ENCODE measurements at places on chromosomes 3 and 15. TPM values are rescaled to one million over a fixed set of nuclear protein-coding genes. Genes with fewer than 3 reads are reported as not detected.

Gene SKIC8
- total RNA-seq: 24.3 TPM

GRCh38 chr3:53303957-53304356 is 43.4 kb downstream of the DCP1A start:
- no peak for DNase-seq

- no peak for DNase-seq
Measured at GRCh38 chr15:84035399-84035766, 200.2 kb upstream of the GOLGA6L4 start.

DNA sequence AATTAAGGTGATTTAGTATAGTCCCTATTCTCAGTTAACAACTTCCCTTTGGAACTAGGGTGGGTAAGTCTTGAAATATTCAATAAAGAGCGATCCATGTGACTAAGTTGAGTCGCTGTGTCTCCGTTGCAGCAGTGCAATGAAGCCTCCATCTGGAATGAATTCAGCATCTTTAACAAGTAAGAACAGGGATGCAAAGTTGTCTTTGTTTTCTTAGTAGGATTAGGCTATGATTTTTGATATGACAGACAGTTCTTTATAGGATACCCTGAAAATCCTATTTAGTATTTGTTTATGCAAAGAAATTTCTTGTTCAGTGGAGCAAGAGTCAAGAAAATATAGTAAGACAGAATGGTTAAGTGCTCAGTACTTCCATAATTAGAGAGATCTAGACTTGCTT is 52.7 kb downstream of the RBMS3 start:
- DNase-seq: no peak

Gene TRH
- total RNA-seq: not detected

Gene DGKG
- 1.9 TPM for total RNA-seq

DNA sequence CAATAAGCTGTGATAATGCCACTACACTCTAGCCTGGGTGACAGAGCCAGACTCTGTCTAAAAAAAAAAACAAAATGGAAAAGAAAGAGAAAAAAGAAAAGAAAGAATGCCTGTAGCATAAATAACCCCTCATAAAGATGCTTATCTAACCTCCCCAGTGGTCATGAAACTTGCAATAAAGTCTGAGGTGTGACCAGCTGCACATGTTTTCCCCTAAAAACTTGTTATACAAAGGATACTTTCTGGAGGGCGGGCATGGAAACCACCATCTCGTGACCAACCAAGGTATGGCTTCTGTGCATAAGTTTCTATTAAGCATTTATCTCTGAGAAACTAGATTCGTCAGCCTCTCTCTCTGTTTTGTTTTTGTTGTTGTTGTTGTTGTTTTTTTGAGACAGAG is 21.8 kb downstream of the CCDC32 start:
- DNase-seq: no peak

- DNase-seq: no peak
Measured at GRCh38 chr3:71684046-71684756, 41.0 kb downstream of the EIF4E3 start.

GRCh38 chr15:69154078-69154477 is 6.4 kb upstream of the GLCE start:
- no peak for DNase-seq

DNA sequence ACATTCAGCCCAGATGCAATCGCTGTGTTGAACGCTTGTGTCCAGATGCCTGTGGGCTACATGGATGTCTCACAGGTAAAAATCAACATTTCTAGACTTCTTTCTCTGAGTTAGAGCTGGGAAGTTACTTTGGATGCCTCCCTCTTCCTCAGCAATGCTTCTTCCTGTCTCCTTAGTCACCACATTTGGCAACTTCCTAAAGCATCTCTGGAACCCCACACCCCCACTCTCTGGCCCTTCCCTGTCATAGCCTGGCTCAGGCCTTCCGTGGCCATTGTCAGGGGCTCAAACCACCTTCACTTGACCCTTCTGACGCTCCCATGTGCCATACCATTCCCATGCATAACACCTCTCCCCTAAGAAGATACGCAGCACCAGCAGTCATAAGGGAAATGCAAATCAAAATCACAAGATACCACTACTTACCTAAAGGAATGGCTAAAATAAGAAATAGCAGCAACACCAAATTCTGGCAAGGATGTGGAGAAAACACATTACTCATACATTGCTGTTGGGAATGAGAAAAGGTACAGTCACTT is 21.6 kb upstream of the RGMA start:
- no peak for DNase-seq

- DNase-seq: no peak
Measured at GRCh38 chr3:80676866-80677265, 909.1 kb upstream of the ROBO1 start.

DNA sequence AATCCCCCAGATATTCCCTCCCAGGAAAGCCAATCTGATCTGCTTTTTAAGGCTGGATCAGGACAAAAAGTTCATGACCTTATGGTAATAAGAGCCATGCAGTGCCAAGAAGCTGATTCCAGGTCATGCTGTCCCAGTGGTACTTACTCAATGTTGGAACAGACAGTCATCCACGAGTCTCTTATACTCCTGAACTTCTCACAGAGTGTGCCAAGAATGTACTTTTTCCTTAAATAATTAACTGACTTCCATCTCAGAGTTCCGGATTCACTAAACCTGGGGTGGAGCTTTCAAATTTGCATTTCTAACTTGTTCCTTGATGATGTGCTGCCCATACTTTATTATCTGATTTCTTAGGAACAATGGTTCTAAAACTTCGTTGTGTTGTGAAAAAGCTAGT is 3.4 kb upstream of the P3H2 start:
- DNase-seq: no peak

DNA sequence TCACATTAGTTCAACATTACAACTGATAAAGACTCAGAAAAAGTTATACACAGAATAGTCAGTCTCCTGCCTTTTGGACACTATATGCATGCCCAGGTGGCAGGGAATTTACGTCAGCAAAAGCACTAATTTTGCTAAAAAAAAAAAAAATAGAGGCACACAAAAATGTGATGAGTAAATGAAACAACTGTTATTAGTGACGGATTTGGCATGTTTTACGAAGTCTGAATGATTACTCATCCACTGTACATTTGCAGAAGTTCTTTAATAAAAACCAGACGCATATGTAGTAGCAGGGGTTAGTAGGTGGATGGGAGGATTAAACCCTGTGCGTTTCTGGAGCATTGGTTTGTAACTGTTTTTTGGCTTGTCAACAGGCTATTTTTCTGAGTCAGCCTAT is 99.0 kb downstream of the MITF start:
- DNase-seq: no peak

DNA sequence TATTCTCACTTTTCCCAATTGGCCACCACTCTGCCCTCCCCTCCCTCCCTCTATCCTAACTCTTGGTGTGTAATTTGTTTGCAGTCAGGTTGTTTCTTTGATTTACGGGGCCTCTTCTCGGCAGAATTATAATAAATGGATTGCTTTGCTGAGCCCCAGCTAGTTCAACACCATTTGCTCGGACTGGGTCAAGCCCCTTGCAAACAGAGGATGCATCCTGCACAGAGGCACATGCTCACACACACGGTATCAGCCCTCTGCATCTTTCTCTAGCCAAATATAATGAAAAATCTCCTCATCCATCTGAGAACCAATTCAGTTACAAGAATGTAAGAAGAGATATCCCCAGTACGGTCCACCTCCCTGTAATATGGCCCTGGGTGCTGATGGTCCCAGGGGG is 97.7 kb downstream of the EPHB1 start:
- no peak for DNase-seq

Gene GPR62
- not detected for total RNA-seq

DNA sequence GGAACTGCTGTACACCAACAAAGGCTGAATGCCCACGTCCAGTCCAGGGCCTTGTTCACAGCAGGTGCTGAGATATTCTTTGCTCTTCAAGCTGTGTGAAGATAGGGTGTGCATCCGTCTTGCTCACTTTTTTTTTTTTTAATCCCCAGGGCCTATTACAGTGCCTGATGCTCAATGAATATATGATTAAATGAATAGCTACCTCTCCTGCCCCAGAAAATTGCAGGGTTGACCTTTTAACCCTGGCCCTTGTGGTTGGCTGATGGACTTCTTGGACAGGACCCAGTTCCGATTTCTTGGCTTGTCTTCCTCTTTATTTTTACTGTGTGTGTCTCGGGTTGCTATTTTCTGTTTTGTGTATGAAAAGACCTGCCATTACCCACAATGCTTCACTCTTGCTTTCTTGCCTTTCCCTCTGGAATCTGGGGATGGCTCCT is 2.9 kb upstream of the FYTTD1 start:
- DNase-seq: no peak

DNA sequence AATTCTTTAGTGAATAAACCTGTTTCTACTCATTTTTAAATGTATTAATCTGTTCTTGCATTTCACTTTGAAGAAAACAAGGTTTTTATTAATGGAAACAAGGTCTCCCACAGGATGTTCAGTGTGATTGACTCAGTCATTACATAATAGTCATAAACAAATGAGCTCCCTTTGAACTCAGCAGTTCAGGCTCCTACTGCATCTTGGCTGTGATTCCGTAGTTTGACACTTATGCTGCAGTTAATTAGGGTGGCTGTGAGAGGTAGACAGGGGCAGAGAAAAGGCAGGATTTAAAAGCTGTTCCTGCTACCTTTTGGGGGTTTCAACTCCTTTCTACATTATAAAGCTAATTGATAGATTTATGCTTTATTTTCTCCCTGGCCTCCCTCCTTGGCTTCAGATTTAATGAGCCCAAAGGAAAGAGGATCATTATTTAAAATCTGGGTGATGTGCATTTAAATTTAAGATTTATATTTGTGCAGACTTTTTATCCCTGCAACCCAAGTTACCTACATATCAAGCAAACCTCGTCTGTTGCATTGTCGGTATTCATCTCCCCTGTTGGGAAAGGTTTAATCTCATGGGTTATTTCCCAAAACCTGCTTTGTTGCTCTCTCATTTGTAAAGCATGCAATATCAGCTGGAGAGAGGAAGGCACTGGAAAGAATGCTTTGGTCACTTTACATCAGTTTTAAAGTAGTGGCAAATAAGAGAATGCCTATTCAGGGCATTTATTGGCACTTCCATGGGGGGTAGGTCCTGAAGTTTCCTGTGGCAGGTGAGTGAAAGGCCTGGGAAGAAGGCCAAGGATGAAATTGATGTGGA is 345.0 kb upstream of the NR2E3 start:
- DNase-seq: no peak

DNA sequence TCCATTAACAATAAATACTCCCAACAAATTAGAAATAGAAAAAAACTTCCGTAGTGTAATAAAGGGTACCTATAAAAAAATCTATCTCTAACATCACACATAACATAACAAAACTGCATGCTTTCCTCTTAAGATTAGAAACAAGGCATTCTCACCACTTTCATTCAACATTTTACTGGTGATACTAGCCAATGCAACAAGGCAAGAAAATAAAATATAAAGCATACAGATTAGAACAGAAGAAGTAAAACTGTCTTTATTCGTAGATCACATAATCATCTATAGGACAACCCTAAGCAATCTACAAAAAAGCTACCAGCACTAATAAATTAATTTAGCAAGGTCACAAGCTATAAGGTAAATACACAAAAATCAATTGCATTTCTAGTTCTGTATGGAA is 107.1 kb downstream of the PLD1 start:
- no peak for DNase-seq

DNA sequence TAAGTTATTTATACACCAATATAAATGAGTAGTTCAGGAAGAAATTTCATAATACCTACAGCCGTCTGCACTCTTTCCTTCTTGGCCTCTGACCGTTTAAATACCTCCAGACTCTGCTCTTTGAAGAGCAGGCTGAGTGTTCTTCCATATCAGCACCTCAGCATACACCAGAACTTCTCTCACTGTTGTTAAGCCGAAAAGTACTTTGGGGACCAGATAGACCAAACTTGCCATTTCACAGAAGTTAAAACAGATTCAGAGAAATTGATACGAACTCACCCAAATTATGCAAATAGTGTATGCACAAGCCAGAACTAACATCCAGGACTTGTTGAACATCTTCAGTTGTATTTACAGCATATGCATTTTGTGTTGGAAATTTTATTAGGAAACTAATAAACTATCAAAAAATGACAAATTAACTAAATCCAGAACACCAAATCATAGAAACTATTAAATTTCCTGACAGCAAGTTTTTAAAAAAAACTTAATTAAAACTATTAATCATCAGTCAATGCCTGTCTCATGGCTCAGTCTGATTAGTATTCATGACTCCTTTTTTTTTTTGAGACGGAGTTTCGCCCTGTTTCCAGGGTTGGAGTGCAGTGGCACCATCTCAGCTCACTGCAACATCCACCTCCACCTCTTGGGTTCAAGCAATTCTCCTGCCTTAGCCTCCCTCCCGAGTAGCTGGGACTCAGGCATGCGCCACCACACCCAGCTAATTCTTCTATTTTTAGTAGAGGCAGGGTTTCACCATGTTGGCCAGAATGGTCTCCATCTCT is 24.1 kb downstream of the CGGBP1 start:
- no peak for DNase-seq

Gene SCAANT1
- not detected for total RNA-seq

Gene GP9
- 3.8 TPM for total RNA-seq

Gene CSPG5
- total RNA-seq: 0.21 TPM

Gene SAMD7
- not detected for total RNA-seq

Gene GOLGA8Q
- total RNA-seq: 1.4 TPM

Gene SPATA12
- total RNA-seq: not detected

GRCh38 chr3:147729641-147730040 is 320.5 kb downstream of the ZIC1 start:
- DNase-seq: no peak

DNA sequence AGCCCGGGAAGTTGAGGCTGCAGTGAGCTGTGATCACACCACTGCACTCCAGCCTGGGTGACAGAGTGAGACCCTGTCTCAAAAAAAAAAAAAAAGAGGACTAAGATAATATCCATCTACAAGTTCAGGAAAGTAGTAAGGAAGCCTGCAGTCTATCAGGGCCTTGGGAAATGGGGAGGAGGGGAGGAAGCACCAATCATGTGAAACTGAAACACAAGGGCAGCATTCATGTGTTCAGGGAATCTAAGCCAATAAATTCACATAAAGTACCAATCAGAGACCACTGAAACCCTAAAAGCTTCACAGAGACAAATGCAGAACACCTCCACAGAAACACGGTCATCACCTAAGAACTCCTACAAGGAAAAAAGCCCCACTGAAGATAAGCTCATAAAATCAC is 22.9 kb upstream of the HHATL start:
- DNase-seq: no peak

- DNase-seq: no peak
Measured at GRCh38 chr3:57855281-57855680, 99.2 kb downstream of the SLMAP start.

- no peak for DNase-seq
Measured at GRCh38 chr3:133381346-133382109, 18.3 kb upstream of the BFSP2 start.

GRCh38 chr3:150588027-150588830 is 14.9 kb upstream of the SELENOT start:
- DNase-seq: no peak

Gene HACD2
- total RNA-seq: 16.2 TPM

Gene SLC35A5
- 8.6 TPM for total RNA-seq

Gene AHSG
- not detected for total RNA-seq

DNA sequence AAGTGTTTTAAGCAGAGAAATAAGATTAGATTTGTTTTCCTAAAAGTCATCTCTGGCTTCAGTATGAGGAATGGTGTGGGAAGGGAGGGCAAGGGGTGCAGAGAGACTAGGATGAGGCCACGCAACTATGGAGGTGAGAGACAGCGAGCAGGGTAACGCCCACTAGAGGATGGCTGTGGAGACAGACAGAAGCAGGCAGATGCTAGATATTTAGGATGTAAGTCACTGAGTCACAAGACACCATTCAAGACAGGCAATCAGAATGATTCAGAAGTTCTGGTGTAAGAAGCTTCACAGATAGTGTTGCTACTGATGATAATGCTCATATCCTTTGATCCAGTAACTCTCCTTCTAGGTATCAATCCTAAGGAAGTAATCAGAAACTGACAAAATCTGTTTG is 19.1 kb downstream of the HSPBAP1 start:
- no peak for DNase-seq

GRCh38 chr3:127394031-127394430 is 106.2 kb upstream of the PRR20G start:
- no peak for DNase-seq

Measured in T-helper 17 cell (primary cell).